ENCODE measurements at places on chromosomes 11 and 22.
A peak's percentile ranks its signal among the peaks of the same experiment; 100 is the strongest.

DNA sequence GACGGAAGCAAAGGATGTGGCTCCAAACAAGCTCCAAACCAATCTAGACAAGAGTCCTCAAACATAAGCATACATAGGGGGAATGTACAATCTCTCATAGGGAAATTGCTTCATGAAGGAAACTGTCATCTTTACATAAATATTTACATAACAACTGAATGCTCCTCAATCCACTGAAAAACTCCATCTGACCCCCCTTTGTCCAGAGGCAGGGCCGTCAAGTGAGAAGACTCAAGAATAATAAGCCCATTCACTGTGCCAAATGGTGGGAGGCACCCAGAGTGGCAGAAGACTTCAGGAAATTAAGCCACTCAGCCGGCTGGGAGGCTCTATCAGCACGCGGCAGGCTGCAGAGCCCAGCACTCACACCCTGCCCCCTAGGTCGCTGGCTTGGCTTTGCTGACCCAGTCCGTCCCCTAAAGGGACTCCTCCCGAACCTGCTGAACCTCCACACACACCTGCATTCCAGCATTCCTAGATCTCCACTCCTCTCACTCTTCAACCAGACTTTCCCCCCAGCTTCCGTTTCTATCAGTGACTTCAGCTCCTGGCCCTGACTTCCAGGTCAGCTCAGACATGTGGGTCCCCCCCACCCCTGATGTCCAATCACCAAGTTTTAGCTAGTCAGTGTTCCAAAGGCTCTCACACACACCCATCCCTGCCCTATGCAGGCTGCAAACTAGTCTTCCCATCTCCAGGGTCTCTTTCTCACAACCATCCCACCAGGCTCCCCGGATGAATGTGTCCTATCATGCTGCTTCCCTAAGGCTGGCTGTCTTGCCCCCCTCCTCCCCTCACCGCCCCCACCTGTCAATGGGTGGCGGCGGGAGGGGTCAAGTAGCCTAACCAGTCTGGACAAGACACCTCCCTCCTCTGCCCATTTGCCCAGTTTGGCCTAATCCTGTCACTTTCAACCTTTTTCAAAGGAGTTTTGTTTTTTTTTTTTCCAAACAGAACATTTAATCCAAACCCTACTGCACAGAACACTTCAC, 11.3 kb downstream of the VPS37C start:
- DNase-seq = no peak

DNA sequence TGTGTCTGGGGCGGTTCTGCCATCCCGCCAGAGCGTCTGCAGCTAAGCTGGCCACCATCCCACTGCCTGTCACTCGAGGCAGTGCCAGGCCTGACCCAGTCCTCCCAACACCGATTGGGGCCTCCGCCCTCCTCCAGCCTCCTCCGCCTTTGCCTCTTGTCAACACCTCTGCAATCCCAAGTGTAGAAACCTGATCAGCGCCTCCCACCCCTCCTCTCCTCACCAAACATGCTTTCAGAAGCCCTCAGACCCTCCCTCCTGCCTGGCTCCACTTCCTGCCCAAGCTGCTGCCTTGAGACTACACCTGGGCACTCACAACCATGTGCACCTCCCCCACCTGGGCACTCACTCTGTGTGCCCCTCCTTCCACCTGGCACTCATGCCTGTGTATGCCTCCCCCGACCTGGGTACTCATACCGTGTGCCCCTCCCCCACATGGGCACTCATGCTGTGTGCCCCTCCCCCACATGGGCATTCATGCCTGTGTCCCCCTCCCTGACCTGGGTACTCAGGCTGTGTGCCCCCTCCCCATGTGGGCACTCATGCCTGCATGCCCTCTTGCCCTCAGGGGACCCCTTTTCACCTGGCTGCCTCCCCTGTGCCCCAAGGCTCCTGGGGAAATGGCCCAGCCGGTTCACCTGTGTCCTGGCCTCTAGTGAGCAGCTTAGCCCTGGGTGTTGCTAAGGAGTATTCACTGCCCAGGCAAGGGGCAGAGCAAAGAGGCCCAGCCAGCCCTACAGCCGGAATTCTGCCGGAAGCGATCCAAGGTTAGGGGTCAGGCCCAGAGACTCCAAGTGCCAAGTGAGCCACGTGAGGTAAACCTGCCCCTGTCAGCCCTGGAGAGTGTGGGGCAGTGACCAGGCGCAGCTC, 5.5 kb upstream of the IFITM10 start:
- no peak for DNase-seq

- no peak for DNase-seq
Observed at GRCh38 chr11:118699506-118700220, 20.2 kb upstream of the TREH start.

- no peak for DNase-seq
Observed at GRCh38 chr11:73654482-73655021, 8.2 kb downstream of the PLEKHB1 start.

DNA sequence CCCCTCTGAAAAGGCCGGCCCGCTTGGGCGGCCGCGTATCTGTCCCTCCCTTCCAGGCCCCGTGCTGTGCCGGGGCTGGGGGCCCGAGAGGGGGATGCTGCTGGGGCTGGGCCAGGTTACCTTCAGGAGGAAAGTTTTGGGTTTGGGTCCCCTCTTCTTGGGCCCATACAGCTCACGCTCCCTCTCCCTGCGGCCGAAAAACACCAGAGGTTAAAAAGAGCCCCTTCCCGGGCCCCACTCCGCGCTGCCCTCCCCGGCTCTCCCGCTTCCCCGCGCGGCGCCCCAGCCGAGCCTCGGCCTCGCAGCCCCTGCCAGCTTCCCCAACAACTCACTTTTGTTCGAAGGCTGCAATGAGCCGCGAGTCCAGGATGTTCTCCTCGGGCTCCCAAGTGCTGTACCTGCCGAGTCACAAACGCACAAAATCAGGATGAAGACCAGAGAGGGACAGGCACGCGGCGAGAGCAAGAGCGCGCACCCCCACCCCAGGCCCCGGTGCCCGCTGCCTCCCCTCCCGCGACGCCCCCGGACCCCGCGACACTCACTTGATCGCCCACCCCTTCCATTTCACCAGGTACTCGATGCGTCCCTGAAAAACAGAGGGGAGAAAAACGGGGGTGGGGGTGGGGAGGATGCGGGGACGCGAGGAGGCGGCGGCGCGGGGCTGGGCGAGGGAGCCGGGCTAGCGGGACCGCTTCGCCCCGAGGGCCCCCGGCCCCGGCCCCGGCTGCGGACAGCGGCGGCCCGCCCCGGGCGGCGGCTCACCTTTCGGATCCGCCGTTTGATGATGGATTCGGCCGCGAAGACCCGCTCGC, 450 bp downstream of the CBX6 start:
- peak; percentile 56 for DNase-seq

GRCh38 chr22:48335442-48336139, 1492.1 kb downstream of the BRD1 start:
- DNase-seq = no peak

- no peak for DNase-seq
Observed at GRCh38 chr11:2355000-2355644, 22.0 kb upstream of the CD81 start.

DNA sequence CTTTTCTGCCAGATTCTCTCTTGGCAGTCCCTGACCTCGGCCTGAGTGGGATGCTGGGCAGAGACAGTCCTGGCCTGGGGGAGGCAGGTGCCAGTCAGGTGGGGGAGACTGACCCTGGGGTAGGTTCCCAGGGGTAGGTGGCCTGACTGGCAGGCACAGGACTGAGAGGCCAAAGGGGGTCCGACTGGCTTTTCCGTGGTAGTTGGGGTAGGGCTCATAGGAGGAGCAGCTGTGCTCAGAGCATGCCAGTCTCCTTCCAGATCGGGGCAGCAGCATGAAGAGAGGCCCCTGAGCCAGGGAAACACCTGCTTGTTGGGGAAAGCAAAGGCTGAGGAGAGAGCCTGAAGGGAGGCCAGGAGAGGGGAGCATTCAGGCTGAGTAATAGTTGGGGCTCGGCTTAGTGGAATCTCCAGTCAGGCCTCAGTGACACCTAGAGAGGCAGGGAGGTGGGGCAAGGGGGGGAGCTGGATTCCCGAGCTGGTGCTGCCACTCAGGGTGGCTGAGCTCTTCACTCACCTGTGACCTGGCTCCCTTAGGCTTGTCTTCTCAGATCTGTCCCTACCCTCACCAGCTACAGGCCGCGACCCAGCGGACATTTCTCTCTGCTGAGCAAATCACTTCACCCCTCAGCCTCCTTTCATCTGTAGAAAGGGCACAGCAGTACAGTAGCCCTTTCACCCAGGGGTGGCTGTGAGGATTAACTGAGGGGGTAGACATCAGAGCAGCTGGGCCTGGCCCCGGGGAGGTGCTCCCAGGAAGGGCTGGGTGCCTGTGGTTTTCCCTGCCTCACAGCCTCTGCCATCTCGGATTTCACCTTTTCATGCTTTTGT, 26.2 kb downstream of the MCM5 start:
- DNase-seq = no peak

Measured in GM13977 (cell line).